ENCODE measurements at places on chromosomes 7 and 10. TPM values are rescaled to one million over a fixed set of nuclear protein-coding genes. Genes with fewer than 3 reads are reported as not detected.
A peak's percentile ranks its signal among the peaks of the same experiment; 100 is the strongest.

DNA sequence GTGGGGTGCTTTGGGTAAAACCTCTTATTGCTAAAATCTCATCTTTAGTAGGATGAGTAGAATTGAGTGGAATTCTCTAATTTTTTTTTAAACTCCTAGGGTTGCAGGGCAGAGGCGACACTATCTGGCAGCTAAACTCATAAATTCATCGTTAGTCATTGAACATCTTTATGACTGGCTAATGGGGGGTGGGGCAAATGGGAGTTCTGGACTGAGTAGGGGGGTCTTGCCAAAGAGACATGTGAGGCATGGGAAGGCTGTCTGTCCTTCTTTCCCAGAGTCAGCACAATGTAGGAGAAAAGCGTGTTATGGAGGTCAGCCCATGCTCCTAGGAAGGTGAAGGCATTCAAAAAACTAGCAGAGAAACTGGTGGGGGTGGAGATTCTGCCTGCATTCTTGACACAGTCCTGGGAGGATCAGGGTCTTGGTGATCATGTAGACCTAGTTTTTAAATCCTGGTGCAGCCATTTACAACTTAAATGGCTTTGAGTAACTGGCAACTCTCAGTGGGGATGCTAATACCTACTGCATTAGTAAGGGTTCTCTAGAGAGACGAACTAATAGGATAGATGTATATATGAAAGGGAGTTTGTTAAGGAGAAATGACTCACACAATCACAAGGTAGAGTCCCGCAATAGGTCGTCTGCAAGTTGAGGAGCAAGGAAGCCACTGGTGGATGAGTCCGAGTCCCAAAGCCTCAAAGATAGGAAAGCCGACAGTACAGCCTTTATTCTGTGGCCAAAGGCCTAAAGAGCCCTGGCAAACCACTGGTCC is 47.7 kb downstream of the EMX2 start:
- no peak for DNase-seq

GFRA1 gene
- total RNA-seq, result 16.4 TPM

SMKR1 gene
- total RNA-seq, result not detected

GRCh38 chr7:157267956-157268355 is 68.8 kb upstream of the DNAJB6 start:
- DNase-seq, result peak; percentile 7

DNA sequence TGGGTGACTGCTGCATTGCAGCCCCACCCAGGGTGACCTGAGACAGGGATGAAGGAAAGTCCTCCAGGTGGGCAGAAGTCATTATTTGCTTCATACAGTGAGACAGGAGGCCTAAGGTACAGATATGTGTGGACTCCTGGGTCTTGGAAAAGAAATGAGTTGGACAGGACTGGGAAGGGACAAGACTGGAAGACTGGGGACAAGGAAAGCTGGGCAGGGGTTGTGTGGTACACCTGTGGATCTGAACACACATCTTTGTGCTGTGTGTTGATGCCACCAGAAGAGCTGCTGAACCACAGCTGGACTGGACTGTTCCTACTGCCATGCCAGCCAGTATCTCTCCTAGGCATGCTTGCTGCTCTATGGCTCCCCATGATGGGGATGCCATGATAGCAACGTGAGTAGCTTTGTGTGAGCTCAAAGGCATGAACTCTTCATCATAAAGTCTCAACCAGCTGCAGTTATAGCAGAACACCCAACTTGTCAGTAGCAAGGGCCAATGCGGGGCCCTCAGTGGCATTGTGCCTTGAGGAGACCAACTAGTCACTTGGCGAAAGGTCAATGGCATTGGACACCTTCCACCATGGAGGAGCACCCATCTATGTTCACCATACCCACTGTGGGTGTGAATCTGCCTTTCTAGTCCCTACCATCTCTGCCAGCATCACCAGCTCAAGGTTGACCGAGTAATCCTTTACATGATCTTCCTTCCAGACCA is 76.0 kb upstream of the GRB10 start:
- peak; percentile 59 for DNase-seq

Measured in posterior vena cava (tissue), 2 donors.